Chondrocyte (in vitro differentiated cells): ENCODE measurements at places on chromosomes 1 and 21. TPM values are rescaled to one million over a fixed set of nuclear protein-coding genes. Genes with fewer than 3 reads are reported as not detected.

- no peak for DNase-seq
Measured at GRCh38 chr21:39345440-39345839, 3.4 kb downstream of the HMGN1 start.

- no peak for DNase-seq
Measured at GRCh38 chr1:112242470-112242869, 153.5 kb upstream of the CTTNBP2NL start.

The CFHR1 gene
- not detected in 3 replicates for total RNA-seq

- no peak for DNase-seq
Measured at GRCh38 chr1:9150582-9151327, 21.9 kb upstream of the GPR157 start.

DNA sequence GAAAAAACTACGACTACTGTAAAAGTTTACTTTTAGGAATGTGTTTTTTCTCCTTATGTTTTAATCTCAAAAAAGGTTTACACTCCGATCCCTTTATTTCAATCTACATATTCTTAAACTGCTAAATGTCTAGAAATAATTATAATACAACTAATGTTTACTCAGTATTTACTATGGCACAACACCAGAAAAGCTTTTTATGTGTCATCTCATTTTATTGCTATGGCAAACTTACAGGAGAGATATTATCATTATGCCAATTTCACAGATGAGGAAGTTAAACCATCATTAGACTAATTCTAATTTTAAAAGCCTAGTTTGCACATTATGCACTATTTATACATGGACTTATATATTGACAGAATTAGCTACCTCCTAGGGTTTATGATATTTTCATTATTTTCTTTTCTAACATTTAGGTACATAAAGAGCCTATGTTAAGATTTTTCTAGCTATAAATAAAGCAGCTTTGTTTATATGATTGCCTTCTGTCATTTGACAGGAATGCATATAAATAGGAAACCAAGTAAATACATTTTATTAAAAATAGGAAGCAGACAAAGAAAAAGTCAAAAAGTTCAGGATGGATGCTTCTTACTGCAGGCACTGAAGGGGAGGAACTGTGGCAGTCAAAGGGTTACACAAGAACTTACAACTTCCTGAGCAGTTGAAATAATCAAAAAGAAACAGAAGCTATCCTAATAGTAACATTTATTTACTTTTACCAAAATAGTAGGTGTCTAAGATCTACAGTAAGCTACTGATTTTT, 442.4 kb downstream of the LTN1 start:
- no peak for DNase-seq

The PPFIA4 gene
- 6.0 to 16.3 TPM (median 14.7 TPM) in 3 replicates for total RNA-seq

- DNase-seq, result peak; percentile 48
Measured at GRCh38 chr1:1120096-1120495, 4.2 kb upstream of the C1orf159 start.

- DNase-seq, result no peak
Measured at GRCh38 chr21:23977971-23978370, 1629.3 kb downstream of the MRPL39 start.

GRCh38 chr1:67745875-67746698, 61.1 kb downstream of the GADD45A start:
- no peak for DNase-seq

GRCh38 chr1:12505231-12505630, 112.8 kb downstream of the DHRS3 start:
- DNase-seq, result no peak

The HSD3B2 gene
- not detected in 3 replicates for total RNA-seq
